ENCODE measurements at places on chromosomes 12 and 14.

GRCh38 chr14:55964091-55964490 lies 154.1 kb upstream of the PELI2 start:
- no peak for DNase-seq

DNA sequence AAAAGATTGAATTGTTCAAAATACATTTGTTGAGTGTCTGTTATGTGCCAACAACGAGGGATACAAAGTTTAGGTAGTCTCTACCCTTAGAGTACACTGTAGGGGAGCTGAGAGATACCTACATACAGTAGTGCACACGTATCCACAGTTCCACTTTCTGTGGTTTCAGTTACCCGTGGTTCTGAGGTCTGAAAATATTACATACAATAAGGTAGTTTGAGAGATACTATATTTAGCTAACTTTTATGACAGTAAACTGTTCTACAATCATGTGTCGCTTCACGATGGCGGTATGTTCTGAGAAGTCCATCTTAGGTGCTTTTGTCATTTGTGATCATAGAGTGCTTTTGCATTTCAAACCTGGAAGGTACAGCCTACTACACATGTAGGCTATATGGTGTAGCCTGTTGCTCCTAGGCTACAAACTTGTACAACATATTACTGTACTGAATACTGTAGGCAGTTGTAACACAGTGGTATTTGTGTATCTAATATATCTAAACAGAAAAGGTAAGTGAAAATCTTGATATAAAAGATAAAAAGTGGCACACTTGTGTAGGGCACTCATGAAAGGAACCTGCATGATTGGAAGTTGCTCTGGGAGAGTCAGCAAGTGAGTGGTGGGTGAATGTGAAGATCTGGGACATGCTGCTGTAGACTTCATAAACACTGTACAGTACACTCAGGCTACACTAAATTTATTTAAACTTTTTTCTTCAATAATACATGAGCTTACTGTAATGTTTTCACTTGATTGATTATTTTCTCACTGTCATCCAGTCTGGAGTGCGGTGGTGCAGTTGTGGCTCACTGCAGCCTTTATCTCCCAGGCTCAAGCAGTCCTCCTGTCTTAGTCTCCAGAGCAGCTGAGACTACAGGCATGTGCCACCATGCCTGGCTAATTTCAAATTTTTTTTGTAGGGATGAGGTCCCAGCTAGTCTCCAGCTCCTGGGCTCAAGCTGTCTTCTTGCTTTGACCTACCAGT lies 4.0 kb downstream of the CPSF6 start:
- DNase-seq = no peak

DNA sequence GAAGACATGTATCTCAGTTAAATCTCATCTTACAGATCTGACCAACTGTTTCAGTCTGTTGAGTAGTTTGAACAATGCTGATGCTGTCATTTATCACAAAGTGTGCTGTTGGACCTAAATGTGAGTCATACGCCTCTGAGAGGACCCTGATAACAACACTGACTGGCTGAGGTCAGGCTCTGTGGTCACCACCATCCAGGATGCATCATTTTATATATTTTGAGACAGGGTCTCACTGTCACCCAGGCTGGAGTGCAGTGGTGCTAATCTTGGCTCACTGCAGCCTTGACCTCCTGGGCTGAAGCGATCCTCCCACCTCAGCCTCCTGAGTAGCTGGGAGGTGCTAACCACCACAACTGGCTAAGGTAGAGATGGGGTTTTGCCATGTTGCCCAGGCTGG lies 181.0 kb upstream of the RGS6 start:
- no peak for DNase-seq

DNA sequence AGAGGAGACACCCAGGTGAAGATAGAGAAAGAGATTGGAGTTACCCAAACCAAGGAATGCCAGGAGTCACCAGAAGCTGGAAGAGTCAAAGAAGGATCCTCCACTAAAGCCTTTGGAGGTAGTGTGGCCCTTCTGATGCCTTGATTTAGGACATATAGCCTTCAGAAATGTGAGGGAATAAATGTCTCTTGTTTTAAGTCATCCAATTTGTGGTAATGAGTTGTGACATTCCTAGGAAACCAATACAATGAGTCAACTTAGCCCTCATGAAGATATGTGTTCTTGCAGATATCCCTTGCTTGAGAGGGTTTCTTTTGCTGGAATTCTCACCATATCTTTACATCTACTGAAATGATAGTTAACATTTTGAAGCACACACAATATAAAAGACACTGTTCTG lies 58.8 kb downstream of the CCER1 start:
- no peak for DNase-seq

- DNase-seq = peak; percentile 64
Measured at GRCh38 chr14:92613008-92613658, 99.6 kb downstream of the RIN3 start.

DNA sequence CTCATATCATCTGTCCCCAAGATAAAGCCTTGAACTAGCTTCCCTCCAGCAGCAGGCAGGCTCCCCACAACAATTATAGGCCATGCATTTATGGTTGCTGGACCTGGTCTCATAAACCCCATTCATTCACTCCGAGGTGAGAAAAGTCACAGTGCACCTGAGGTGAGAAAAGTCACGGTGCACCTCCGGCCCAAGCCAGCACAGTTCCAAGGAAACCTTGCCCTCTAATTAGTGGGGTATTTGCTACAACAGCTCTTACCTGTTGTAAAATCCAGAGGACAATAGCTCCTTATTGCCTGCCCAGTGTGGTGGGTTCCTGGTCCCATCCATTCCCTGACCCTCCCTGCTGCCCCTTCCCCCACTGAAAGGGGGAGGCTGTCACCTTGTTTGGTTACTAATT lies 65.6 kb downstream of the FBXL14 start:
- no peak for DNase-seq
